ENCODE measurements at places on chromosomes 6 and 20.

DNA sequence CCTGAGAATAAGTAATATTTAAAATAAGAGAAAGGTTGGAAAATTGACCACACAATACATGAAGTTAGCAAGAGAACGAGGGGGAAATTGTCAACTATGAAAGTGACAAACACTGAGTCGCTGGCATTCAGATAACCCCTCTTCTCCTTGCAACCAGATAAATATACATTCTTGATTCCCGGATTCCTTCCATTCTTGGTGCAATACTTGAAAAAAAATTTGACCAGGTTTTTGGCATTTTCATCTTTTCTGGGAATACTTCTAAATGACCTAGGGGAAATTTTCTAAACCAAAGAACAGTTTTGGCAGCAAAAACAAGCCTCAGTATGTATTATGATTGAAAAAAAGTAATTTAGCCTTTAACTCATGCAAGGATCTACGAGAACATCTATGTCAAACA lies 164.0 kb downstream of the PDE7B start:
- DNase-seq = no peak

DNA sequence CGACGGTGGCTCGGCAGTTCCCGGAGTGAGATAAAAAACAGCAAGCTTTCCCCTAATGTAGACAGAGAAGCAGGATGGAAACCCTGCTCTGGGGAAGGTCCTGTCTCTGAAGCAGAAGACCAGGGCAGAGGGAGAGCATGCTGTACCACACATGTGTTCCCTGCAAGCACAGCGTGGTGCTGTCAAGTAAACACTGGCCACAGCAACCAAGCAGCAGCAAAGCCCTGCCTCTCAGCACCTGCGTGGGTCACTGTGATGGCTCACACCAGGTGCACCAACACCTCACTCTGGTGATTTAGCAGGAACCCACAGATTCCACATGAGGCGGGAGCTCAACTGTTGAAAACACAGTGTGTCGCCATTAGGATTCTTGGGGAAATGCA lies 65.2 kb upstream of the TXNDC5 start:
- DNase-seq = no peak

DNA sequence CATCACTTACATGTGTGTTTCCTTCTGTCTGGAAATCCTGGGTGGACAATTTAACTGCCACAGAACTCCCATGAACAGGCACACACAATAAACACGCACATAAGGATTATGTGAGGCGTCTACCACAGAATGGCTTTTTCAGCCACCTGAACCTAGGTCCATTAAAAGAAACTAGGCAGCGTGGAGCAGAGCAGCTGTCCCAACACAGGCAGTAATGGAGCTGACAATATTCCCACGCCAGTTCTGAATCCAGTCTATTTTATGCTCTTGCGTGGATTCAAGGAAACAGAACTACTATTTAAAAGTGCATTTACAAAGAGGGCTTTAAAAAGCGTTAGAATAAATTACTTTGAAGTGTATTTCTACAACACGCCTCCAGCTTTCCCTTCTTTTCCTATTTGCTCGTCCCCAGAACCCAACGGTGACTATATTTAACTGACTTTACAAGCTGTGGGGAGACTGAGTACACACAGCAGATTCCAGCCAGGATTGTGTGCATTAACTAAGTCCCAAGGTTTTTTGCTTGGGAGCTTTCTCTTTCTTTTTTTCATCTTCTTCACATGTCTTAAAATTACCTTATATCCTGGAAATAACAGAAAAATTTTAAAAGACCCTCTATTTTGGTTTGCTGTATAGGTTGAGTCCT lies 95.9 kb downstream of the GMDS start:
- DNase-seq = no peak

- DNase-seq = peak; percentile 86
Measured at GRCh38 chr6:138590796-138591709, 91.8 kb upstream of the NHSL1 start.

DNA sequence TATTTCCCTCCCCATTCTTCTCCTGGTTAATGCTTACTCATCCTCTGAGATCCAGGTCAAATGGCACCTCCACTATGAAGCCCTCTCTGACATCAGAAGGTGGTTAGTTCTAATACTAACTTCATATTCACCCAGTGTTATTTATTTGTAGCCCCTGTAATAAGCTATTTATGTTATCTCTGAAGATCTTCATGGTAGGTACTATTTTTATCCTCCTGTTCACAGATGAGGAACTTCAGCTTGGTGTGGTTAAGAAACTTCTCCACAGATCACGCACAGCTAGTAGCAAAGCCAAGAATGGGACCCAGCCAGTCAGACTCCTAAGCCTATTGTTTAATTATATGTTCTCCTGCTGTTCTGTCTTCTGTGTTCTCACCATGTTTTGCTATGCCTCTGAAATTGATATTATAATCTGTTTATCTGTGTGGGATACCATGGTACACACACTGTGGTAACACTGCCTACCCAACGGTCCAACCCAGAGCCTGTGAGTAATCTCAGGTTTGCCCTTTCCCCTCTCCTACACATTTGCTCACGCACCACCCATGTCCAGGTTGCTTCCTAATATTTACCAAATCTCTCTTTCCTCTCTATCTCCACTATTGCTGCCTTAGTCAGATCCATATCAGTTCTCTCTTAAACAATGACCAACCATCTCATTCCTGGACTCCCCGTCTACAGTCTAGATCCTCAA lies 98.4 kb downstream of the IPCEF1 start:
- no peak for DNase-seq

DNA sequence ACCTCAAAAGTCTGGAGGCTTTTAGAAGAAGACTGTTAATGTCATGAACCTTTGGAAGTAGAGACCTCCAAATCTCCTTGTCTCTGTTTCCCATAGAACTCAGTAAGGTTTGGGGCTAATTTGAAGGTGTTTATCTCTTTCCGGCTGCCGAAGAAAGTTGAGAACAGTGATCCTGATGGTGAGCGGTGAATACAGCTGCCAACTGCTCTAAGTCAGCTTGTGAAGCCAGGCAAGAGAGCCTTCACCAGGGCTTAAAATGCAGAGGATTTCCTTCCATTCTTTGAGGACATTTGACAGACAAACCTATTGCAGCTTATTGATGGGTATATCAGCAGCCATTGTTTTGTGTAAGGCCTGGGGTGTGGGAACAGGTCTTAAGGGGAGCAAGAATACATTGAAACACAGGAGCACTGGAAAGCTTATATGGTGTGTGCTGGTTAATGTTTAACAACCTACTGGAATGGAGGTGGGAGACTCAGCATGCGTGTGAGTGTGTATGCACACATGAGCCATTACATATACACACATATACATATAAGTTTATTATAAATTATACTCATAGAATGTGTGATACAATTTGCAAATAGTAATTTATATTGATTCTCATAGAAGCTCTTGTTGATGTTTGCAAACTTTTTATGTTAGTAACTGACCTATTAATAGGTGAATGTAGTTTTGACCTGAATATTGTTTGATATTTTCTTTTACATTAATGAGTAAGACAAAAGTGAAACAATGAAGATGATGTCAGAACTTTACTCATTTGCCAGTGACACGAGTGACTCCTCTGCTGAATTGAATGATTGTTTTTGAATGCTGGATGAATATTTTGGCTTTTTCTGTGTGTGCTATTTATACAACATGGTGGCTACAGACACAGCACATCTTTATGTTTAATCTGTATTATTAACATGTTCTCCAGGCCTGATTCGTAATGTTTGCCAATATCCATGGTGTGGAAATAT lies 18.1 kb downstream of the PLEKHG1 start:
- no peak for DNase-seq

DNA sequence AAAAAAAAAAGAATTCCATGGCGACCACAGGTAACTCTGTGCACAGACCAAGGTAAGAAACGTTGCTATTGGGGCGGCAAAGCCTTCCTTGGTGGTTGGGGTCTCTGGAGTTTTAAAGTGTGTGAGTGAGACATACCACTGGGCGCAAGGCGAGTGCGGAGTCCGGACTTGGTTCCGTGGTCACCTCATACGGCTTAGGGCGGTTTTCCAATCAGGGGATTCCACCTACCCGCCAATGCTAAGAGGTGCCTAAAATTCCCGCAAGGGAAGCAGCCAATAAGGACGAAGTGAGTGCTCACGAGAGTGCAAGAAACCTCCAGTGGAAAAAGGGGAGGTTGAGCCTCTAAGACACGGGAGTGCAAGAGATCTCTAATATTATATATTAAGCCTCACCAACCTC lies 68.6 kb upstream of the PRSS16 start:
- DNase-seq = no peak

DNA sequence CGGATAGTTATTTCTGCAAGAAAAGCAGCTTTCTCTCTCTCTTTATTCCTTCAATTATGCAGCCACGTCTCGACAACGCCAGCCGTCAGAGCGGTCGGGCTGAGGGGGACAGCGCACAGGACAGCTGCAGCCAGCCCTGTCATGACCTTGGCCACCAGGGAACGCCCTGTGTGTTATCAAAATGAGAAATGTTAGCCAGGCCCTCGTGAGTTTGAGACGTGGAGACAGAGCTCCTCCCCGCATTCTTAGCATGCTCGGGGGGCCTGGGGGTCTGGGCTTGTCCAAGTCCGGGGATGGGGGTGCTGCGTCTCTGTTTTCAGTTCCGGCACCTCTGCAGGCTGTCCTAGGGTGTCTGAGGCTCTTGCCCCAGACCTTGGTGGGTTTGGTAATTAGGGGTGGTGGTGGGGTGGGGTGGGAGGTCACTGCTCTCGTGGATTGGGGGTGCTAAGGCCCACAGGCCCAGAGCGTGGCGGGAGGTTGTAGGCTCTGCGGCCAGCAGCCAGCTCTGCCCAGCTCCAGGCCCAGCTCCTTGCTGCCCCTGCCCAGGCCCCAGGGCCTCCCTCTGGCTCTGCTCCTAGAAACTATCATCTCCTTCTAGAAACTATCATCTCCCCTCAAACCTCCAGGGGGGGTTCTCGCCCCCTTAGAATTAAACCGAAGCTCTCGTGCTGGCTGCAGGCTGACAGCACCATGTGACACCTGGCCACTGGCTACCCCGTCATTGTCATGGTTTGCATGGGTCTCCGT lies 54.3 kb upstream of the GATA5 start:
- DNase-seq = no peak

DNA sequence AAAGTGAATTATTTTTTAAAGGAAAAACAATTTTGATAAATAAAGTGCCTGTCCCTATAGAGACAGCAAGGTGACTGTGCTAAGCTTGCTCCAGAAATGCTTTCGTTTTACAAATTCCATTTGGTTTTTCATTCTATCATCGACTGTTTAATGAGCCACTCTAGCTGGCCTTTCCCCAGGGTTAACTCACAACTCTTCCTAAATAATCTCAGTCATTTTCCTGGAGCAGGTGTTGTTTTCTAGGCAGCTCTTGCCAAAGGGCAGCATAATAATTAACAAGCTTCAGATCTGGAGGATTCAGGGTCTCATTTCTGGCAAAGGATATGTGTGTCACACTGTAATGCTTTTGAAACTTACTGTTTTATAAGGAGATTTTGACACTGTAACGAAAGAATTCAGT lies 184.2 kb downstream of the KHDC1L start:
- no peak for DNase-seq

GRCh38 chr6:56963043-56963442 lies 8.1 kb downstream of the BEND6 start:
- DNase-seq = no peak
